ENCODE measurements at places on chromosomes 16 and 17.
A peak's percentile ranks its signal among the peaks of the same experiment; 100 is the strongest.

- no peak for DNase-seq
Measured at GRCh38 chr16:71851746-71852145, 6.0 kb downstream of the ATXN1L start.

- DNase-seq: no peak
Measured at GRCh38 chr17:78857266-78857665, 16.7 kb upstream of the USP36 start.

DNA sequence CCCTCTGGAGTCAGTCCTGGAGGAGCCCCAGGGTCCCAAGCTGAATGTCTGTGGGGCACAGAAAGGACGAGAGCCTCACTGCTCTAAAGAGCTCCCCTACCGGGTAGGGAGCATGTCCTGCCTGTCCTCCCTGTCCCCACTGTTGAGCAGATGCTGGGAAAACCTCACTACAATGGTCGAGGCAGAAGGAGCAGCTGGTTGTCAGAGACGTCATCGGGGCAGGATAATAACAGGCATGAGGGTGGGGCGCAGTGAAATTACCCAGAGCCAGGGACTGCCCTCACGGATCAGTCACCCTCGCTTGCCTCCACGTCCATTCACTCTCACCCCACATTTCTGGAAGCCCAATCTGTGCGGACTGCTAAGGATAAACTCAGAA, 538 bp downstream of the TM4SF5 start:
- DNase-seq: no peak

DNA sequence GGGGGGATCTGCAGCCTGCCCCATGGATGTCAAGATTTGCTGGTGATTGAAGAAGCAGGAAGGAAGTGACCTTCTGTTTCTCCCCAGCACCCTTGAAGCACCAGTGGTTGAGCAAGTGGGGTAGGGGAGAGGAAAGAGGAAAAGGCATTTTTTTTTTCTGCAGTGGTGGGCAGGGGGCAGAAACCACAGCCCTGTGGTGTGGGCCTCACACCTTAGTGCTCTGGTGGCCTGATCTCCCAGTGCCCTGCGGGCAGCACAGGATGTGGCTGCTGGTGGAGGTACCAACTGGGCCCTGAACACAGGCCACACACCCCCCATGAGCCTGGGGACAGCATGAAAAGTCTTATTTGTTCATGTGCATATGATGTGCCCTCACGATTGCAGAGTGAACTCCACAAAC, 7.1 kb downstream of the ITGAD start:
- DNase-seq: no peak

- no peak for DNase-seq
Measured at GRCh38 chr16:61645561-61645960, 390.7 kb downstream of the CDH8 start.

DNA sequence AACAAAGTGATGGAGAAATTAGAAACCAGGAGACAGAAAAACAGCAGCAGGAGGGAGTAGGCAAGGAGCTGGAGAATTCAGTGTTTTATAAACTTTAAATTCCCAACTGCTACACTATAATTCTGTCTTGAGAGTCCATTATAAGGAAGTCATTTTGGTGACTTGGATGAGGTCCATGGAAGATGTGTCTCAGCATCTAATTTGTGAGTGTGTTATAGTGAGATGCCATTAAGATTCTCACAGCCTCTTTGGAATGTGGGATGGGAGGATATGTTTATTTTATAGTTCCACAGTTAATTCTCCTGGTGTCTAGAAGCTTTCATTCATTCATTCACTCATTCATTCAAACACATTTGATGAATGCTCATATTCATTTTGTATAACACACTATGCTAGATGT, 206.0 kb upstream of the MYOCD start:
- DNase-seq: no peak

DNA sequence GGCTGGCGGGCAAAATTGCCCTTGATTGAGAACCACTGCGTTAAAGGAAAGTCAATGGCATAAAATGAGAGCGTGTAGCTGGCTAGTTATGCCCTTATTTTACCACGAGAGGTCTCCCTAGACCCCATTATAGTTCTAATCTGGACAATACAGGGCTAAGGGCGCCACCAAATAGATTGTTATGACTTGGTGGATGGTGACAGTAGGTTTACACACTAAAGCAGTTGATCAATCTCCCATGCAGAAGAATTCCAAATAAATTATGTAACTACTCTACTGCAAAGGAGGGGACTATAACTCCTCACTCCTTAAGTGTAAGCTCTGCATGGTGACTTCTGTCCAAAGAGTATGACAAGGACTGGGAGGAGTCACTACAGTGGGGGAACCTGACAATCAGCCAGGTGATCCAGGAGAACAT, 20.4 kb upstream of the YPEL2 start:
- peak; percentile 22 for DNase-seq

DNA sequence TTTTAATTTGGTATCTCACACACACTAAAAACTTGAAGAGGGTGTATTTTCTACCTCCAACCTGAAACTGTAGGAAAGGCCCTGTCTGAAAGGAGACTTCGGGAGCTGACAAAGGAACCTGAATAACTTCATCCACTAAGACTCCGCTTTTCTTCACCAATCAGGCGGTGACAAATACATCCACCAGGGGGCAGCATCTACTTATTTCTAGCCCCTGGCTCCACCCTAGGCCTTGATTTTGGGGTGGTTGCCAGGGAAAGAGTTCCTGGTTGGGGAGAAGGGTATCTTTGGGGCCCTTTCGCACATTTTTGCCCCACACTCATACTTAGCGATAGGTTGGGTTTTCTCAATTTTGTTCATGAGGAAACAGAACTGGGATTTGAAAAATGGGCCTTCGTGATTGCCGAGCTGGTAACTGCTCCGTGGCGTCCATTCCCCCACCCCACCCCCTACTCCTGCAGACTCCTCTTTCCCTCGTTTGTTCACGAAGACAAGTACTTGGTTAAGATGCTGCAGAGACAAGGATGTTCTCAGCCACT, 4.8 kb upstream of the ARL4D start:
- DNase-seq: peak; percentile 46

DNA sequence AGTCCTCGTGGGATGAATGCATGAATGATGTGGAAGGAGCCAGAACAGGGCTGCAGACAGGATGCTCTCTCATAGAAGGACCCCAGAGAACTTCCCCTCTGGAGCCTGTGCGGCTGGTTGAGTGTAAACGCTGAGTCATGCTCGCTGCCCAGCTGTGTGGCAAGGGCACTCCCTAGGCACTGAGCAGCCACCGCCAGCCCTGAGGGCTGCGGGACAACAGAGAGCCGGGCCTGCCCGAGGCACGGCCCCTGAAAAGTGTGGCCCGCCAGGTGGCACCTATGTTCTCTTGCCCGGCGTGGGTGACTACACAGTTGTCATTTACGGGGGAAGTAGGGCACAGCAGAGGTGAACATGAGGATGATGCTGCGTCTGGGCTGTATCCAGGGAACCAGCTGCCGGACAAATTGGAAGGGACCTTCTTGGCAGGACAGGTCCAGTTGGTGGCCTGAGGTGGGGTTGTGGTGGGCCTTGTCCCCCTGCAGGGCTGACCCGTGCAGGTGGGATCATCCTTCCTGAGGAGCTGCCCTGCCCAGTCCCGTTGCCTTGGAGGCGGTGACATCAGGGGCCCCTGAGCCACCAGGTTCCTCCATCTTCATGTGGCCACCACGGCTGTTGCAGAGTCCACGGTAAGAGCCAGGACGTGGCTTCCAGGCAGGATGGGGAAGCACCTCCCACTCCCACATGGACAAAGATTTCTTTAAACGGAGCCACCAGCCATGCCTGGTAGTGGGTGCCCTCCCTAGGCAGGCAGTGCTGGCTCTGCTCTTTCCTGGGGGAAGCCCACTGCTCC, 94.8 kb upstream of the CBX4 start:
- DNase-seq: no peak

DNA sequence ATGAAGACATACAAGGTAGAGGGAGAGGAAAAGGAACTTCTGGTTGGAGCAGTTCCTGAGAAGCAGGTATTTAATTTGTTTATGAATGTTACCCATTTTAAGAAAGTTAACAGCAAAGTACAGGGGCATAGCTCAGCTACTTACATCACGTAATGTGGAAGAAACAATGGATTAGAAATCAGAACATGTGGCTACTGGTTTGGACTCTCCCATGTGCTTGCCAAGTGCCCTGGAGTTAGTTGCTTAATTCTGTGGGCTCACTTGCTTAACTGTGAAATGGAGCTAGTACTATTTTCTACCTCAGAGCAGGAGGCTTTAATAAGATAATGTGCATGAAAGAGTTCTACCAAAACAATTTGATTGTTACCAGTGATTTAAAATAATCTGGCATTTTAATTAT, 27.3 kb downstream of the RSPRY1 start:
- DNase-seq: no peak

DNA sequence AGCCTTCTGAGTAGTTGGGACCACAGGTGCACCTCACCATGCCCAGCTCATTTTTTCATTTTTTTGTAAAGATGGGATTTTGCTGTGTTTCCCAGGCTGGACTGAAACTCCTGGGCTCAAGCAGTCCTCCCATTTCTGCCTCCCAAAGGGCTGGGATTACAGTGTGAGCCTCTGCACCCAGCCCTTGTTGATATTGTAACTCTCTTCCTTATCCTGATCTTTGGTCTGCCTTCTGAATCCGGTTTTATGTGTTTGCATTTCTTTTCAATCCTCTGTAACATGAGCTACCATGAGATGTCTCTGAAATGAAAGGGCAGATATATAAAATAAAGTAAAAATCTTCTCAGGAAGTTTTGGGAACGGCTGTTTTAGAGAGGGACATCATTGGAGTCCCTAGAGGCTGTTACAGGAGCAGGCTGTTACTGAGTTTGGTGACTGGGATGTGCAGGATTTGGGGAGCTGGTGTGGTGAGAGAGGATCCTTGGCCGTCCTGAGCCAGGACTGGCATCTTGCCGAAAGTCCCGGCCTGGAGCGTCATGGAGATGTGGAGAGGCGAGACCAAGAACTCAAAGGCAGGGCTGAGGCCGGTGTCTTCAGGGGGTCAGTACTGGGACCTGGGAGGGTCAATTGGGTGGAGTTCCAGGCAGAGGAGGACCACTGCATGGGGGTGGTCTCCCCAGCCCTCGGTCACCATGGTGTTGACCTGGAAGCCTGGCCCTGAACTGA, 39.4 kb downstream of the ATP2C2 start:
- DNase-seq: no peak

GRCh38 chr16:53626811-53627210, 76.8 kb downstream of the RPGRIP1L start:
- DNase-seq: no peak

GRCh38 chr17:77832180-77832560, 126.3 kb upstream of the TNRC6C start:
- DNase-seq: no peak

DNA sequence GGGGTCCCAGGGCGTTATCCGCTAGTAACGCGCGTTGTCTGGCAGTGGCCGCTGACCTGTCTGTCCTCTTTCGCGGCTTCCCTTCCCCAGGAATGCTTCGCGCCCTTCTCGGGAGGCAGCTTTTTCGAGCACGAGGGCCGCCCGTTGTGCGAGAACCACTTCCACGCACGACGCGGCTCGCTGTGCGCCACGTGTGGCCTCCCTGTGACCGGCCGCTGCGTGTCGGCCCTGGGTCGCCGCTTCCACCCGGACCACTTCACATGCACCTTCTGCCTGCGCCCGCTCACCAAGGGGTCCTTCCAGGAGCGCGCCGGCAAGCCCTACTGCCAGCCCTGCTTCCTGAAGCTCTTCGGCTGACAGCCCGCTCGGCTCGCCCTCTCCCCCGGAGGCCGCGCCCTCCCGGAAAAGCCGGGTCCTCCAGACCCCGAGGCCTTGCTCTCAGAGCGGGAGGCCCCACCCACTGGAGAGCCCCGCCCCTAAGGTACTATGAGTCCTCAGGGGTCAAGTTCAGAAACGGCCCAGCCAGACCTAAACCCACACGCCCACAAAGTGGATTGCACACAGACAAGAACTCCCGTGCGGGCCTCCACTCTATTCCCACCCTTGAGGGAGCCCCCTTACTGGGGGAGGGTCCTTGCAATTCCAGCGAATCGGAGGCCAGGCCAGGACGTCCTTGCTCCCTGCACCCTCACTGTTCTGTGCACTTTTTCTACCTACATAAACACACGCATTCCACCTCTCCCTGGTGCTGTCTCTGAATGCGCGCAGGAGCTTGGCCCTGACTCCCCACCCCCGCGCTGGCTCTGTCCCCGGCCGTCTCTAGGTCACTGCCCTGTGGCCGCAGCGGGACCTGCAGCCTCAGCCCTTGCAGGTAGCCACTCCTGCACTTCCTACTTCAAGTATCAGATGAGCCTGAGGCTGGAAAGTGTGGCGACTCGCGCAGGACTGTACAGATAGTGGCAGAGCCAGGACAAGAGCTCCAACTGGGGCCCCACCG, 5.4 kb upstream of the SLC5A2 start:
- DNase-seq: no peak

DNA sequence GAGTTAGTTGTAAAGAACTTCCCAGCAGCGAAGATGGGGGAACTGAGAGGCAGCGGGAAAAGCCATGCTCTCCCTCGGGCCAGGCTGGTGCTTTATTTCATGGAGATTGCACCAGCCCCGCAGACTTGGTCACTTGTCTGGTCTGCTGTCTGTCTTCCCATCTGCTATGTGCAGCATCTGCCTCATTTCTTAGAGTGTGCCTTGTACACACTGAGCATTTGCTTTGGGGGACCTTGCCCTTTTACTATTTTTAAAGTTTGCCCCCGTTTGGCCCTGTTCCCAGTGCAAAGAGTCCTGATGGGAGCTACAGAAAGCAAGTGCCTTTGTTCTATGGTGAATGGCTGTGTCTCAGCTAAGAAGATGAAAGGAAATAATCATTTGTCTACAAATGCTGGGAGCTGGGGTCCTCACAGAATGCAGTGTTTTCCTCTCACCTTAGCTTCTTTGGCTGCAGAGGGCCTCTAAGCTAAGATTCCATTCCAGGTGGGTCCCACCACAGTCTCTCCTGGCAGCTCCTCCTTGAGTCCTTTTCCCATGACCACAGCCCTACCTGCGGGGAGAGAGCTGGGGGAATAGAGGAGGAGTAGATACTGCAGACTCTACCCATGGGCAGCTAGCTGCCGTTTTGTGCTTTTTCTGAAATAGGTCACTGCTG, 25.1 kb upstream of the CNOT1 start:
- DNase-seq: no peak

GRCh38 chr17:69245617-69246016, 17.0 kb upstream of the ABCA10 start:
- no peak for DNase-seq

GRCh38 chr16:89314854-89315253, 97.4 kb downstream of the ZNF778 start:
- no peak for DNase-seq

DNA sequence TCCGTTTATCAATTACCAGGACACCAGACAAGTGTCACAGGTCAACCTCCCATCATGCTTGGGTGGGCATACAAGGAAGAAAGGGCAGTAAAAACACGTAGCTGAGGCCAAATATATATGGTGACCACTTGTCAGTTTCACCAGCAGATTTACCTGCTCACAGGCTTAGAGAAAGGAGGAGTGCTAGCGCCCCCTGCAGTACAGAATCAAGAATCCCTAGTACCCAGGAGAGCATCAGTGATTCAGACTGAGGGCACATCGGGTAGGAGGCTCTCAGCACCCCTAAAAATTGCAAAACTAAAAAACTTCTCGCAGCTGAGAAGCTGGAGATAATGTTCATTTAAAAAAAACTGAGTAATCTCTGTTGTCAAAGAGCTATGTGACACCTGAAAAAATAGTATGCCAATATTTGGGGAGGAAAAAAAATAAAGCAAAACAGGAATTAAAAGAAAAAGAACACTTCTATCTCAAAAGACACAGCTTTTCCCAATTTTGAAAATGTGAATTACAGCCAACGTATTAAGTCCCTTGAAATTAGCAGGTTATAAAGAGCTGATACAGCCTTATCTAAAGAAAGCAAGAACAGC, 21.2 kb upstream of the MON1B start:
- no peak for DNase-seq

- DNase-seq: no peak
Measured at GRCh38 chr16:80614908-80615671, 74.3 kb downstream of the DYNLRB2 start.

- DNase-seq: no peak
Measured at GRCh38 chr16:31438414-31438813, 4.2 kb downstream of the ZNF843 start.

GRCh38 chr16:266258-267164, 9.2 kb downstream of the RGS11 start:
- no peak for DNase-seq
